ENCODE measurements at places on chromosomes 3 and 15. TPM values are rescaled to one million over a fixed set of nuclear protein-coding genes. Genes with fewer than 3 reads are reported as not detected.

DNA sequence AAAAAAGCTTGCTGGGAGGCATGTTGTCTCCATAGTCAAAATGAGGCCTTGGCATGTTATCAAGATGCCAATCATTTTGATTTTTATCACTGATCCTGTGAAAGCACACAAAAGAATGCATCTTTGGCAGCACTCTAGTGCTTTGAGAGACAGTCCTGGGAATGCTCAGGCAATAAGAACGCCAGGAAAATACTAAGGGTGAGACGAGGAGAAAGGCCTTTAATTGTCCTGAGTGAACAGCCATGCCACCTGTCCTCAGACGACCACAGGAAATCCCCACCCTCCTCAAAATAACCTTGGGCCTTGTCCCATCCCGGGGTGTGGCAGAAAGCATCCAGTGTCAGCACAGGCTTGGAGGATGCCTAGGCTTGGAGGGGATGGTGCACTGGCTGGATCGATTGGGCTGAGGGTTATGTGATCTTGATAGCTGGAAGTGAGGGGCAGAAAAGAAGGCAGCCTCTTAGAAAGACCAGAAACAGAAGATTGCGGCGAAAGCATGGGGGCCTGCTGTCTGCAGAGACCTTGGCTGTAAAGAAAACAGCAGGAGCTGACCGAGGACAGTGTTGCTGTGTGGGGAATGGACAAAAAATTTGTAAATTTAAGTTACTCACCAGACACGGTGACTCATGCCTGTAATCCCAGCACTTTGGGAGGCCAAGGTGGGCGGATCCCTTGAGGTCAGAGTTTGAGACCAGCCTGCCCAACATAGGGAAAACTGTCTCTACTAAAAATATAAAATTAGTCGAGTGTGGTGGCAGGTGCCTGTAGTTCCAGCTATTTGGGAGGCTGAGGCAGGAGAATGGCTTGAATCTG lies 7.3 kb downstream of the TMEM158 start:
- DNase-seq, result no peak

DNA sequence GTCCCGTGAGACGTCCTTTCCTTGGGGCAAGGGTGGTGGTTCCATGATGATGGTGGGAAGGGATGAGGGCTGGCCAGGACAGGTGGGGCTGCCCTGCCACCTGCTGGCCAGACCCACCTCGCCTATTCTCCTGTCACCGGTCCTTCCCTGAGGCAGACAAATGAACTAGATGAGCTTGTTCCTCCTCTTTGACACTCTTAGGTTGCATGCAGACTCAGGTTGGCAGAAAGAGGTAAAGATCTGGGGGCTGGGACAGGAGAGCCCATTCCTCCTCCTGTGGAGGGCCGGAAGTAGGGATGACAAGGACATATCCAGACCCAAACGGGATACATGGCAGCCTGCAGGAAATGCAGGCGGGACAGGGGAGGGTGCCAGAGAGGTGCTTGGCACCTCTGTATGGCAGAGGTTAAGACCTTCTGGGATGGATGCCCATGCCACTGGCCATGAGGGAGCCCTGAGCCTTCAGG lies 38.6 kb downstream of the ACSBG1 start:
- no peak for DNase-seq

DNA sequence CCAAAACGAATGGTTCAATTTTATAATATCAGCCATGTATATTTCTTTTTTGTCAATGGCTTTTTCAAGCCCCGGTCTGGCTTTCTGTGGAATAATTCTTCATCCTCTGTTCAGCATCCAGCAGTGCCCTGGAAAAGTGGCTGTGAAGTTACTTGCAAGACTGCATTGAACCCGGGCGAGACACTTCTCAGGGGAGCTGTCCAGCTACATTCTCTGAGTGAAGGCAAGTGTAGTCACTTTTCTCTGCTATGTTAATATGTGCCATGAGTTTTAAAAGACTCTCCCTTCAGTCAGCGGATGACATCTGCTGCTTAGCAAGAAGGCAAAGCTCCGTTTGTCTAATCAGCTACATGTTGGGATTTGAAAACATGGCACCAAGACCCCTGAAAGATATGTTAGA lies 81.3 kb upstream of the RGMA start:
- no peak for DNase-seq

- DNase-seq, result no peak
Observed at GRCh38 chr15:90345857-90346256, 6.2 kb upstream of the ZNF774 start.

DNA sequence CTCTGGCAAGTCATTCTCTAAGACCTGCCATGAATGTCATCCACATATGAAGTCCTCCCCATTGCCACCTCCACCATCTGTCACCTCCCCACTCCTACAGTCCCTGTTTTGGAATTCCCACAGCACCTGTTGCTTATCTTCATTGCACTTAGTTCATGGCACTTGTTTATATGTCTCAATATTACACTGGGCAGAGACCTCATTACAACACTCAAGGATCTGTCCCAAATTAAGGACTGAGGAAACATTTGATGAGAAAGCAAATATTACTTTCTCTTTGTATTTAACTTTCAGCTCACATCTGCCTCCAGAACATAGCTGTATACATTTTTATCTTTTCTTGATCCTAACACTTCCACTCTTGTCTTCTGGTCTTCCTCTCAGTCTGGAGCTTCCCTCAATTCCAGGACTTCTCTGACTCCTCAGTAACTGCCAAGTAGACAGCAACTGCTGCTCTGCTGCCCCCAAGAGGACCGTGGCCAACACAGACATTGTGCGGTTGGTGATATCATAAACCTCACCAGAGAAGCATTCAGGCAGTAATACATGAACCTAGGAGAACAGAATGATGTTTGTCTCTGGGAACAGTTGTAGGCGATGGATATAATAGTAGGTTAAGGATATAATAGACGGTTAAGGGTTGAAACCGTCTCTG lies 45.0 kb upstream of the FGF12 start:
- DNase-seq, result no peak

DNA sequence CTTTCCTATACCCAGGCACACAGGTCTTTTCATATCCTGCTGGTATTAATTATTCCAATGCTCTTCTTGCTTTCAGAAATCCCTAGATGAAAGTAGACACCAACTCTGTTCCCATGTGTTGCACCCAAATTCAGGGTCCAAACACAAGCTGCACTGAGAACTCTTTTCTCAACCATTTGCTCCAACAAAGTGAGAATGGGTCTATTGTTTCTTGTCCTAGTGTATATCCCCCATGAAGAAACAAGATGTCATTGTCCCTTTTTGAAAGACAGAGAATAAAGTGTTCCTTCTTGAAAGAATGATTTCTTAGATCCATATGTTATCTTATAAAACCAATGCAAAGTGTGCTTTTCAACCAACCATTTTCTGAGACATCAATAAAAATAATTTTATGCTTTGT lies 353.7 kb downstream of the CNTN6 start:
- no peak for DNase-seq

DNA sequence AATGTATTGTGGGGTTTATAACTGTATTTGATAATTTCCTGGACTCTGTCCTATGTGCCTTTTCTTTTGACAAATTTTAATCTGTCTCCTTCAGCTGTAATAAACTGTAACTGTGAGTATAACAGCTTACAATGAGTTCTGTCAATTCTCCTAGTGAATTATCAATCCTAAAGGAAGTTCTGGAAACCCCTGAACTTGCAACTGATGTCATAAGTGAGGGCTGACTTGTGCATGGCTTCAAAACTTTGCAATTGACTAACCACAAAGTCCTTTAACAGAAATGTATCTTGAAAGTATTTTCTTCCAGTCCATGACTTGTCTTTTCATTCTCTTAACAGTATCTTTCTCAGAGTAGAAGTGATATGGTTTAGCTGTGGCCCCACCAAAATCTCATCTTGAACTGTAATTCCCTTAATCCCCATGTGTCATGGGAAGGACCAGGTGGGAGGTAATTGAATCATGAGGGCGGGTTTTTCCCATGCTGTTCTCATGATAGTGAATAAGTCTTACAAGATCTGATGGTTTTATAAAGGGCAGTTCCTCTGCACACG lies 108.3 kb downstream of the TFDP2 start:
- DNase-seq, result no peak

Gene ZNF609
- polyA plus RNA-seq, result 16.0 TPM

Gene RETNLB
- not detected for polyA plus RNA-seq

Gene PIGZ
- polyA plus RNA-seq, result 1.7 TPM

Gene SCN11A
- 1.3 TPM for polyA plus RNA-seq
